ENCODE measurements at places on chromosomes 12 and 14.

DNA sequence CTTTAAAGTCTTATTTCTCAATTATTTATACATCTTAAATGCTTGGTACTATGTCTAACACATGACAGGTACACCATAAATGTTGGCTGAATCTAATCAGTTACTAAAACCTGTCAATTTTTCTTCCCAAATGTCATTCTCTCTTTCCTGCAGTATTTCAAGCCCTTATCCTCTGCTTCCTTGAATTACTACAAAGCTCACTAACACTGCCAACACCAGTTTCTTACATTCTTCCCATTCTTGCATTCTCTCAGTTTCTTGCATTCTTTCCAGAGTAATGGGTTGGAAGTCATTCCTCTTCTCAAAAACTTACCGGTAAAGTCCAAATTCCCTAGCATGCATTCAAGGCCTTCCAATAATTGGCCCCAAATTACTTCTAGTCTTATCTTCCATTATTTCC lies 9.6 kb upstream of the SMARCC2 start:
- DNase-seq, result no peak

- peak; percentile 34 for DNase-seq
Observed at GRCh38 chr14:89616852-89617341, 199.9 kb upstream of the FOXN3 start.

GRCh38 chr12:75766263-75767160 lies 255.1 kb upstream of the KRR1 start:
- DNase-seq, result no peak

DNA sequence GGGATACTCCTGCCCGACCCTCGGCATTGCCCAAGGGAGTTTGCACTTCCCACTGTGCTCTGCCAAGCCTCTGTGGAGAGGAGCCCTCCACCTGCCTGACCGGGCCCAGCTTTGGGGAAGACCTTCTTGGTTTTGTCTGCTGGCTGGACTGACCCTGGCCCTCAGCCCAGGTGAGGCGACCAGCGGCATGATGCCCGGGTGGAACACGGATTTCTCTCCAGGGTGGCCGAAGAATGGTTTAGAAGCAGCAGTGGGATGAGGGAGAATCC lies 15.6 kb downstream of the ZBTB42 start:
- DNase-seq, result no peak

- DNase-seq, result no peak
Observed at GRCh38 chr12:118033323-118033722, 16.8 kb downstream of the RFC5 start.

Measured in activated CD4-positive, alpha-beta T cell treated with anti-CD3 and anti-CD28 coated beads for 4 hours (primary cell).